Hindlimb muscle (tissue), 1 donor: ENCODE measurements at places on chromosomes 16 and 17.

DNA sequence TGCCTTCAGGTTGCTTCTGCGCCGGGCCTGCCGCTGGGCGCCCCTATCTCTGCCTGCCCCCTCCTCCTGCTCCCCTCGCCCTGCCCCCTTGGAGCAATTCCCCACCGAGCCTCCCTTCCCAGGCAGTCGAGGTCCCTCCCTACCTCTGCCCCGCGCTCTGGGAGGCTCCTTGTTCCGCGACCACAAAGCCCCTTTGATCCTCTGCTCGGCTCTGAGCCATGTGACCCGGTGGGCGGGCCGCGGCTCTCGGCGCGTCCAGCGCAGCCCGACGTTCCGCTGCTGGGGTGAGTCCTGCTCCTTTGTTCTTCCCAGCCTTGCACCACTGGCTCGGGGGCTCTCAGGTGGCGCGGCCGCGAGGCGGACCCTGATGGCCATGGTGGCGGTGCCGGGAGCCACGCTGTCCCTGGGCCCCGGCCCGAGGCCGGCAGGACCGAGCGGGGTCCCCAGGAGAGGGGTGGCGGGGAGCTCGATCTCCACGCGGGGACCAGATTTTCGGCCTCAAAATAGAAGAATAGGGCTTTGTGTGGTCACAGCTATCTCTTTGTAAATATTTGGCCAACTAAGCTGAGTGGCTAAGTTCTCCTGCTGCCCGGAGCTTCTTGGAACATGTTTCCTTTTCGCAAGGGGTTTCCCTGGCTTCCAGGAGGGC, 310.6 kb downstream of the SEC14L1 start:
- no peak for DNase-seq

- DNase-seq: no peak
Measured at GRCh38 chr16:66364959-66365306, 1.6 kb upstream of the CDH5 start.

- no peak for DNase-seq
Measured at GRCh38 chr17:44933824-44934744, 13.5 kb downstream of the KIF18B start.

DNA sequence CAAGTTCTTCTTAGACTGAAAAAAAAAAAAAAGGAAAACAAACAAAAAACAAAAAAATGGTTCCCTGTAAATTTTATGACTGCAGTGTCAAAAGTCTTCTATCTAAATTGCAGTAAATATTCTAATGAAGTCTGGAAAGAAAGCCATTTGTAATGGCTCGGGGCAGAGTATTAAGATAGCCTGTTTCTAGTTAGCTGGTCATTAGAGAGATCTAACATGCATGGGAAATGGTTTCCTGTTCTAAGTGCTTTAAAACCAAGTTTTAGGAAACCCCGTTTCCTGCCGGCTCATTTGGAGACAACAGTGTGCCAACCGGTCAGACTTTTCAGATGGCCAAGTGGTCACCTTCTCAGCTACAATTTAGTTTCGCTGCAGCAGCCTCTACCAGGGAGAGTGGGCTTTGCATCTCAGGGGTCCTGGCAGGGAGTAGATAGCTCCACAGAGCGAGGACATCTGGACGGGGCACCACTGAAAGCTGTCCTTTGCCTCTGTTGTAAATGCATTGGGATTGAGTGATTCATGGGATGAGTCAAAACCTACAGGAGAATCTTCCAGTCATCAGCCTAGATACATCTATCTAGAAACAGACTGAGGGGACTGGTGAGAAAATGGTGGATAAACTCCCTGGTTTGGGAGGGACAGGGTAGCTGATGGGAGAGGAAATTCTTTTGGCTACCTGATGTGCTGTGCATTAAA, 473.2 kb upstream of the SALL1 start:
- DNase-seq: no peak

DNA sequence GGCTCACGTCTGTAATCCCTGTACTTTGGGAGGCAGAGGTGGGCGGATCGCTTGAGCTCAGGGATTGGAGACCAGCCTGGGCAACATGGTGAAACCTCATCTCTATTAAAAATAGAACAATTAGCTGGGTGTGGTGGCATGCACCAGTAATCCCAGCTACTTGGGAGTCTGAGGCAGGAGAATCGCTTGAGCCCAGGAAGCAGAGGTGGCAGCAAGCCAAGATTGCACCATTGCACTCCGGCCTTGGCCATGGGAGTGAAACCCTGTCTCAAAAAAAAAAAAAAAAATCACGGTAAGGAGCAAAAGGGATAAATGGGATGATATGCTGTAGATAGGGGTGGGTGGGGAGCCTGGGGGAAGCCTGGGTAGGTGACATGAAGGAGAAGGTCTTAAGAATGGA, 20.4 kb upstream of the TMEM98 start:
- DNase-seq: no peak

GRCh38 chr17:1577182-1577581, 14.6 kb upstream of the PITPNA start:
- DNase-seq: peak; percentile 87

- no peak for DNase-seq
Measured at GRCh38 chr16:3152991-3153368, 18.2 kb downstream of the ZNF213 start.

DNA sequence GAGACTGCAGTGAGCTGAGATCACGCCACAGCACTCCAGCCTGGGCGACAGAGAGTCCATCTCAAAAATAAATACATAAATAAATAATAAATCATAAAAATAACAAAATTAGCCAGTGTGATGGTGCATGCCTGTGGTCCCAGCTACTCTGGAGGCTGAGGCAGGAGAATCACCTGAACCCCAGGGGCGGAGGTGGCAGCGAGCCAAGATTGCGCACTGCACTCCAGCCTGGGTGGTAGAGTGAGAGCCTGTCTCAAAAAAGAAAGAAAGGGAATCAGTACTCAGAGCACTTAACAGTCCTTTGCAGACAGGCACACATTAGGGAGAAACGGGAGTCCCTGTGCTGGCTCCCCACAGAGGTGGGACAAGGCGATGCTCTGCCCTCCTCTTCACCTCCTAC, 25.1 kb downstream of the MAPK8IP3 start:
- no peak for DNase-seq

DNA sequence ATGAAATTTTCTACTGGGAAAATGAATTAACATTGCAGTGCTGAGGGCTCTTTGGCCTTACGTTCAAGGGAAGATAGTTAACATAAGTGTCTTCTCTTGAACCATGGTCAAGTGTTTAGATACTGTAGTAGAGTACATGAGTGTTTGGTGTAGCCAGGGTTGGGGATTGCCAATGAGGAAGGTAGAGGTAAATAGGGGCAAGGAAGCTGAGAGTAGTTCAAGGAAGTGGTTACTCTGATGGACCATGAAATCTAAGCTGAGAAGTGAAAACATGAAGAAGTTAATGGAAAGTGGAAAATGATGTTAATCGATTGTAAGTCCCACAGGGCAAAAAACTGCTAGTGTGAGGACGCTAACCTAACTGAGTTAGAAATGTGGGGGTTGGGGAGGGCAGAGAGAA, 249.6 kb upstream of the AXIN2 start:
- DNase-seq: no peak

DNA sequence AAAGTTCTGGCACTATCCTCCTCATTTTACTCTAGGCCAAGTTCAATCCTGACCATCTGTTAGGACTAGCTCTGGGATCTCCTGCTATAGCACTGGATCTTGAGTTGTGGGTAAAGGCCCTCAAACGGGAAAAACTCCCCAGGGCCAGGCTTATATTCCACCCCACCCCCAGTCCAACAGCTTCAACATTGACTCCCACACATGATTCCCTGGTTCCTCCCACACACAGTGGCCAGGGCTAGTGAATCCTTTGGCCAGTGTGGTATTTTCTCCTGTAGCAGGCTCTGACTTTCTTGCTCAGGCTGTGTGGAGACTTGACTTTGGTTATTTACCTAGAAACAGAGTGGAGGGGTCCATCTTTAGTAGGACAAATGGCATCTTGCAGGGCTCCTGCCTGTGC, 10.3 kb upstream of the AKAP10 start:
- DNase-seq: no peak

DNA sequence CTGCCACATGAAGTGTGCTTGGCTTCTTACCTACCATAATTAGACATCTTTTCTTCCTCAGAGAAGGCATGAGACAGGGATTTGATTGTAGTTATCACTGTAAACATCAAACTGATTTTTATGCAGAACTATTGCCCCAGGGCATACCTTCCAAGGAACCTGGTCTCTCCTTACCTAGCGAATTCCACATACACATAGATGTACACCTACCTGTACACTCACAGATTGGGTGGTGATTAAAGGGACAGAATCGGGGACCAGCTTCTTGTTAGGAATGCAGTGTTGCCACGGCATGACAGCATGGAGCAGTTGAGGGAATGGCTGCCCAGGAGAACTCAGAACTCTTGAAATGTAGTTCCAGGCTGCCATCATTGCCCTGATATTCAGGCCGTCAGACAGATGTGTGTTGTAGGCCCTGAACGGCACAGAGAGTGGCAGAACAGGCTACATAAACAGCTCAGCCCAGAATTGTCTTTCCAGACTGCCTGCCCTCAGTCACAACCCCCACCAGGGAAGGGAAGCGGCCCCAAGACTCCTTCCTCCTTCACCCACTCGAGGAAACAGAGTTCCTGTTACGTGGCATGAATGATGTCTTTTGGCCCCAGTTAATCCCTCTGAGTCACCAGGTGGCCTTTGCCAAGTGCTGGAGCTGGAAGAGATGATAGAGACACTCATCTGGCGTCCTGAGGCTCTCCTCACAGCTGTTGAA, 17.8 kb upstream of the NAGLU start:
- peak; percentile 74 for DNase-seq

DNA sequence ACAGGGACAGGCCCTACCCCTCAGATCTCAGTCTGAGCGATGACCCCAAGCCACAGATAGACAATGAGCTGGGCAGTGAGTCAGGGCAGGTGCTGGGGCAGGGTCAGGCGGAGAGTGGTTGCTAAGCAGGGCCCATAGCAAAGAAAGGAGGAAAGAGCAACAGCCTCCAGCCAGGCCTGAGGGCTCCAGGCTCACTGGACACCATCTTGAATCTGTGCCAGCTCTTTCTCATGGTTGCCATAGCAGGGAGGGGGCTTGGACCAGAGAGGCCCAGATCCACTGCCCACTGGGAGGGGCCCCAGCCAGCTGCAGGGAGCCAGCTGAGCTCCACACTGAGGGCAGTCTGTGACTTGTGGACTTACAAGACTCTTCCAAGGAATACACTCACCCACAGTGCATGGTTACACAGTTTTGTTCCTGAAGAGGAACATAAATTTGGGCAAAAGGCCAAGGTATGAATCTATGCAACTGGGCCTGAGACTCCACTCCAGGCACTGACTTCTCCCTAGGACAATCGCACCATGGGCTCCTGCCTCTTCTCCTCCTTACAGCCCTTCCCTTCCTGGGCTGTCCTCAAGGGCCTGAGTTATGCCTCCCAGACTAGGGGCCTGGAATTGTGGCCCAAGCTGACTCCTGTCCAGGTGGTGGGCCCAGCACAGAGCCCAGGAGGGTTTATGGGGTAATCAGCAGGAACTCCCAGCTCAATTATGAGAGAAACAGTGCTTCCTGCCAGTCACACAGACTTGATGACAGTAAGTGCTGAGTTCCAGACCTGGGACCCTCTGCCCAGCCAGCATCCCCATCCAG, 59.9 kb downstream of the BEAN1 start:
- peak; percentile 38 for DNase-seq
